Kidney epithelial cell (primary cell): ENCODE measurements at places on chromosomes 3 and 15.

DNA sequence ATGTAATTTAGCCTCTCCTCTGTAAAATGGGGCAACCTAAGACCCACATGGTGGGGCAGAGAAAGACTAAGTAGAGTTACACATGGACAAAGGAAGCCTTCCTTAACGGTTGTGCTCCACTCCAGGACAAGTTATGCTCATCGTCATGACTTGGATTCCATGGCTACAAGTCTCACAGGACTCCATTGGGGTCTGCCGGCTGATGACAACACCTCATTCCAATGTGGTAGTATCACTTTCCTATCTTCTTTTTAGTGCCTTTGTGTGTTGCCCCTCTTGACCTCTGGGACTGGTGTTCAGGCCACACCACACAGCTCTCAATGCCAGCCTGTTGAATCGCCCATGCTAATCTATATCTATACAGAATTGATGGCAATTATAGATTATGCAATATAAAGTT is 181.3 kb upstream of the WNT5A start:
- DNase-seq: no peak

DNA sequence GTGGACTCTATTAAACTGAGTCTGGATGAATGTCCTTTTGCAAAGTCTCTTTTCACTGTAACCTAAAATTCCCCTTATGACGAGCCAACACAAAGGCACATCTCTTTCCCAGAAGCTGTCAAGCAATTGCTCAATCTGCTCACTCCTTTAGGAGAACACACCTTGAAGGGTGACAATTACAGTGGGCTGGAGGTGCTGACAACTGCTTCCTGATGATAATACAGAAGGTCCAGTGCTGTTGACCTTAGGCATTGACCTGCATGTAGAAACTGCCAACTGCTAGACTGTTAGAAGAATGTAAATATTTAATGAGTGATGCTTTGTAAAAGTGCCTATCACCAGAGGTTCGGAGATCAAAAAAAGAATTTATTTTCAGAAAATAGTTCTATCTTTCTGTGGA is 757.7 kb downstream of the GRM7 start:
- DNase-seq: no peak

- no peak for DNase-seq
Observed at GRCh38 chr15:92068121-92068520, 214.6 kb downstream of the SLCO3A1 start.

DNA sequence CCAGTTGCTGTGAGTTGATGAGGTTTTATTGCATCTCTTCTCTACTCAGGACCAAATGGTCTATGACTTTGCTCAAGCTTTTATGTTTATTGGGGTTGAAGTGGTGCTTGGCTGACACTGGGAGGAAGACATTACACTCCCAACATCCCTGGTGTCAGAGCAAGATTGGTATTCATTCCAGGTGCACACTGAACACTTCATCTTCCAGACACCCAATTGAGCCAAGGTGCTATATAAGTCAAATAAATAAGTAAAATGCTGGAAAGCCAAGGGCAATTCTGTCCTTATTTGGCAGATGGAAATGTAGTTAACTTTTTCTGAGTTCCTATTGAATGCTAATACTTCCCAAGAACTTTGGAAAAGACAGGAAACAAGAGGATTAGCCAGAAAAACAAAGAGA is 53.2 kb upstream of the CDV3 start:
- DNase-seq: no peak

DNA sequence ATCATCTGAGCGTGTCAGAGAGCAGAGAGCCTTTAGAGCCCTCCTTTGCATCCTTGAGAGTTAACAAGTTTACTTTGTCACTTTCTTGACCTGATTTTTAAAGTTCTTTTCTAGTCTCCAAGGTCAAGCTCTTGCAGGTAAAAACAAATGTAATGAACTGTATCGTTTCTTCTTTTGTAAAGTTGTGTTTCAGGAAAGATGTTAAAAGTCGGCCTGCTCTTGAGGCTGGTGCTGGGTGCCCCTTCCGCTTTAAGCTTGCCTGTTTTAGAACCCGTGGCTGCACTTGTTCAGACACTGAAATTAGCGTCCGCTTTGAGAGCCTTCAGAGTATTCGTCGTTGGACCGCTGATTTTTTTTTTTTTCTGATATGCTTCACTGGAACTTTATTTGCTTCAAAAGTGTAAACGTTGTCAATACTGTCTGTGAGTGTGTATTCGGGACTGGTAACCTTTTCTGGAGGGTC is 52.6 kb upstream of the ULK4 start:
- no peak for DNase-seq

DNA sequence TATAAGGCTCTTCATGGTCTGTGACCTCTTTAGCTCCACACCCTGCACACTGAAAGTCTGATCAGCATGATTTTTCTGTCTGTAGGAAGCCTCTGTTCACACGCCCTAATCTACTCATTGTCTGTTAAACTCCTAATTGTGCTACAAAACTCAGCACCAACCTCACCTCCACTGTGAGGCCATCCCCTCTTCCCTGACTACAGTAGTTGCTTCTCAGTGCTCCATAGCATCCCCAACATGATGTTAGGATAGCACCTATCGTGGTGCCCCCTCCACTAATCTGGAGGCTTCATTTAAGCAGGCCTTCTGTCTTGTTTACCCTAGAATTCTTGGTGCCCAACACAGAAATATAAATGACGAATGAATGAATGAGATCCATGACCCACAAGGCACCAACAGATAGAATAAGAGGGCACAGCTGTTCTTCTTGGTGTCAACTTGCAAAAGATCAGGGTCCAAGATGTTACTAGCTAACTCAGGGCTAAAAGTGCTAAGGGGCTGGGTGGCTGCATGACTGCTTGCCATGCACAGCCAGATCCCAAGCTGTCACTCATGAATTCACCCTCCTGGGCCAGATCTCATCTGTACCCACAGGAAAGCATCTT is 55.2 kb upstream of the HEG1 start:
- no peak for DNase-seq

DNA sequence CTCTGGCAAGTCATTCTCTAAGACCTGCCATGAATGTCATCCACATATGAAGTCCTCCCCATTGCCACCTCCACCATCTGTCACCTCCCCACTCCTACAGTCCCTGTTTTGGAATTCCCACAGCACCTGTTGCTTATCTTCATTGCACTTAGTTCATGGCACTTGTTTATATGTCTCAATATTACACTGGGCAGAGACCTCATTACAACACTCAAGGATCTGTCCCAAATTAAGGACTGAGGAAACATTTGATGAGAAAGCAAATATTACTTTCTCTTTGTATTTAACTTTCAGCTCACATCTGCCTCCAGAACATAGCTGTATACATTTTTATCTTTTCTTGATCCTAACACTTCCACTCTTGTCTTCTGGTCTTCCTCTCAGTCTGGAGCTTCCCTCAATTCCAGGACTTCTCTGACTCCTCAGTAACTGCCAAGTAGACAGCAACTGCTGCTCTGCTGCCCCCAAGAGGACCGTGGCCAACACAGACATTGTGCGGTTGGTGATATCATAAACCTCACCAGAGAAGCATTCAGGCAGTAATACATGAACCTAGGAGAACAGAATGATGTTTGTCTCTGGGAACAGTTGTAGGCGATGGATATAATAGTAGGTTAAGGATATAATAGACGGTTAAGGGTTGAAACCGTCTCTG is 45.0 kb upstream of the FGF12 start:
- no peak for DNase-seq

DNA sequence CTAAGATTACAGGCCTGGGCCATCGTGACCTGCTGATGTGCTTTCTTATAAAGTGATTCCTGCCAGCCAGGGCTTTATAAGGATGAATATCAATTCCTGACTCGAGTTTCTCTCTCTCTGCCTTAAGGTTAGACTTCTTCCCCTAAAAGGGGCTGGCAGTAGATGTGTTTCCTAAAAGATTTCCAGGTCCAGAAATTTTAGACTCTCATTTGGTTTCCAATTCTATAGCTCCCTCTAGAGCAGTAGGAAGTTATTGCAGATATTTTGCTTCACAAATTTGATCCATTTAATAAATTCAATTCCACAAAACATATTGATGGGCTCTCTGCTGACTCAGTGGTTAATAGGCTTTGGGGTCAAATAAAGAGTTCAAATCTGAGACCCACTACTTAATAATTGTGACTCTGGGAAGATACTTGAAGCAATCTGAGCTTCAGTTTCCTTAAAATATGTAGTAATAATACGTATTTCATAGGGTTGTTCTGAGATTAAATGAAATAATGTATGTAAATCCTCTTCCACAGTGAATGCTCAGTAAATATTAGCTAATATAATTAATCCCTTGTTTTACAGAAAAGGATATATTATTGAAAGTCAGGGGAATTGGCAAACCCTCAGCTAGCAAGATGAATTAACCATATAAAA is 2.1 kb downstream of the TRIM69 start:
- no peak for DNase-seq

- DNase-seq: no peak
Observed at GRCh38 chr3:50637011-50637410, 20.1 kb downstream of the MAPKAPK3 start.

- DNase-seq: no peak
Observed at GRCh38 chr15:33662014-33662413, 306.3 kb upstream of the CHRM5 start.

DNA sequence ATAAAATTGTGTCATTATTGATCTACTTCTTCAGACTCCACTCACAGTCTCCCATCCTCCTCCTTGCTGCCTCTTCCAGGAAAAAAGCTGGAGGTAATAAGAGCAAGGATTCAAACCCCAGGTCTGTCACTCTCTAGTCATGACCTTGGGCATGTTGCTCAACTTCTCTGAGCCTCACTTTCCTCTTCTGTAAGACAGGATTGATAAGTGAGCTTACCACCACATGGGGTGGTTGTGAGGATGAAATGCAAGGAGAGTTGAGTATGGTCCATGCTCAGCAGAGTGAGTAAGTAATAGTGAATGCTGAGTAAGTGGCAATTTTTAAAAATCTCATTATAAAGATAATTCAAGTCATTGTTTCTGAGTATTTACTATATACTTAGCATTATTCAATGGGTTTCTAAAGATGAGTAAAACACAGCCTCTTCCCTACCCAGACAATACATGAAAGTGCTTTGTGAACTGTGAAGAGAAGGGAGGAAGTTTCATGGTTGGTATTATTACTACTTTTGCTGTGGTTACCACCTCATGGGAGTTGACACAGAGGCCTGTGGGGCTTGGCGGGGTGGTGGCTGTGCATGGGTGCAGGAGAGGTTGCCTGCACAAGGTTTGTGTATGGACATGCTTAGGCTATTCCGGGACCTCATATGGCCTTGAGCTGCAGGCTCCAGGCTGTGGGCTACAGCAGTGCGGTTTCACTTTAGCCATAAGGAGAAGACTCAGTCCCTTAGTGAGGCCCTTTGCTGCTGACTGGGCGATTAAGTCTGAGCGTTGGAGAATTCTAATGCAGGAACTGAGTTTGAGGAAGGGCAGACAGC is 30.0 kb downstream of the SLC6A11 start:
- no peak for DNase-seq

GRCh38 chr15:26891448-26892181 is 24.8 kb downstream of the GABRA5 start:
- peak; percentile 29 for DNase-seq
